ENCODE measurements at places on chromosomes 5 and 9.

- DNase-seq = no peak
These were observed 43.9 kb downstream of the USP20 start for GRCh38 chr9:129879103-129879699.

DNA sequence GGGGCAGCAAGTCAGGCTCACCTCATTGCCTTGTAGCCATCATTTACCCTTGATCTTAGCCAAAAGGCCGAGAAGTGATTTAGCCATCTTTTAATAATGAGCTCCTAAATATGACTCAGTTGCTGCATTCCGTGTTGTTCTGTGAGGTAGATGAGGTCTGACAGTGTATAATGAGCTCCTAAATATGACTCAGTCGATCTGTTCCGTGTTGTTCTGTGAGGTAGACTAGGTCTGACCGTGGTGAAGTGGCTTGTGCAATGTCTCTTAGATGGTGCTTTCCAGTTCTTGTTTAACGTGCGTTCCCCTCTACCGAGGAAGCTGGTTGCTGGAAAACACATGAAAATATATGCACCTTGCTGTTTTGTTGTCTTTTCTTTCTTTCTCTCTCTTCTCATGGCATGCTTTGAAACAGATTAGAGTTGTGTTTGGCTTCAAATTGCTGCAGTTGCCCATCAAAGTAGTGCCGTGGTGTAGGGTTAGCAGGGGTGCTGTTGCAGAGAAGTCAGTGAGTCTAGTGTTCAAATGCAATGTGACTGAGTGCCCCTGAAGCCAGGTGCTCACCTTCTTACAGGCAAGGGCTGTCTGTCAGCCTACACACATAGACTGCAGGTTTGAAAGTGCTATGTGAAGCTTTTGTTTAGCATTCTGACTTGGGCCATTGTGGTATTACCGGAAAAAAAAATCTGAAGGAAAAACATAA is 118.6 kb downstream of the KDM4C start:
- peak; percentile 78 for DNase-seq

- no peak for DNase-seq
These were observed 34.0 kb downstream of the DAP start for GRCh38 chr5:10726913-10727517.

DNA sequence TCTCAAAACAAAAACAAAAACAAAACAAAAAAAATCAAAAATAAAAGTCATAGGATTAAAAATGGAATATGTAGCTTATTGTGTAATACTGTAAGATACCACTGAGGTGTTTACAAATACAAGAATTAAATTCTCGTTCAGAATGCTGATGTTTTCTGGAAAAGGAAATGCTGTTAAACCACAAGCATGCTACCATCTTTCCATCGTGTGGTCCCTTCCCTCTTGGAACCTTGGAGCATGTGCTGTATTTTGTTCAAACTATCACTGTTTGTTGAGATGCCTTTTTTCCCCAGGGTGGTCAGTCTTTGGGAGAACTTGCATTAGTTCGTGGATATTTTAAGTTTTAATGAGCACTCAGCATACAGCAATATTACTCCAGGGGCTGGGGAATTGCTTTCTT is 39.7 kb downstream of the SUB1 start:
- DNase-seq = no peak

GRCh38 chr9:103014242-103014641 is 19.1 kb downstream of the CYLC2 start:
- DNase-seq = no peak

- DNase-seq = no peak
These were observed 125.0 kb upstream of the HAND1 start for GRCh38 chr5:154603011-154603410.
